Cortex of kidney (tissue), 1 donor: ENCODE measurements at places on chromosomes 6 and 20.

- DNase-seq, result no peak
Observed at GRCh38 chr6:7469696-7470095, 71.8 kb upstream of the DSP start.

GRCh38 chr6:143664171-143664570, 13.6 kb upstream of the PHACTR2 start:
- no peak for DNase-seq

DNA sequence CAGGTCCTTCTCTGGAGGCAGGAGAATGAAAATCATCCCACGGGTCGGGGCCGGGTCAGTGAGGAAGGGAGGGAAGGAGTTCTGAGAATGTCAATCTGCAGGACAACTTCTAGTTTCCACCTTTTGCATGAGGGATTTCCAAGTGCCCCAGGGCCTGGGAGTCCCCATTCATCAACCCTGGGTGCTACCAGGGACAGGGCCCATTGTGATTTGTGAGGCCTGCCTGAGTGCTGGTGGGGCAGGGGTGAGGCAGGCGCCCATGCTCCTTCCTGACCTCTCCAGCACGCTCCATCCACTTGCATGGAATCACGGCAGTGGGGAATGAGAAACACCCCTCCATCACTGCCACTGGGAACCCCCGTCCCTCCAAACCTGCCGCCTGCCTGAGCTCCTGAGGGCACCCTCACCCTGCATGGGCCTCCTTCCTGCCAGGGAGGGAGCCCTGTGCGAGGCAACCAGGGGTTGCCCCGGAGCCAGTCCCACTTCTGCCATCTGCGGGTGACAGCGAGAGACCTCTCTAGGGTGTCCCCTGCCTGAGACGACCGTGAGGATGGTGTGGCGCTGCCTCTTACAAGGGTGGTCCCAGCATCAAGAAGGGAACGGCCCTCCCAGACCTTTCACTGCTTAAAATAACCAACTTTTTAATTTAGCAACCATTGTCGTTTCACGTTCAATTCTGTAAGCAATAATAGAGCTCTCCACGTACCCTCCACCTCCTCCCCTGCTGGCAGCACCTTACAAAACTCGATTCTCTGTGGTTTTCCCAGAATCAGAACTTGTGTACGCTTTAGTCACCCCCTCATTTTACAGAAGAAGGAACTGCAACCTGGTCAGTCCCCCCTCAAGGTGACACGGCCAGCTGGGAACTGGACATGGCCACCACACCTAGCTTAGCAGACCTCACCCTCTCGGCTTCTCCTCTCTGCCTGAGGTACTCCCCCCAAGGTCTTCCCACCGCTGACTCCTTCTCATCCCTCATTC, 28.6 kb downstream of the PMEPA1 start:
- no peak for DNase-seq

DNA sequence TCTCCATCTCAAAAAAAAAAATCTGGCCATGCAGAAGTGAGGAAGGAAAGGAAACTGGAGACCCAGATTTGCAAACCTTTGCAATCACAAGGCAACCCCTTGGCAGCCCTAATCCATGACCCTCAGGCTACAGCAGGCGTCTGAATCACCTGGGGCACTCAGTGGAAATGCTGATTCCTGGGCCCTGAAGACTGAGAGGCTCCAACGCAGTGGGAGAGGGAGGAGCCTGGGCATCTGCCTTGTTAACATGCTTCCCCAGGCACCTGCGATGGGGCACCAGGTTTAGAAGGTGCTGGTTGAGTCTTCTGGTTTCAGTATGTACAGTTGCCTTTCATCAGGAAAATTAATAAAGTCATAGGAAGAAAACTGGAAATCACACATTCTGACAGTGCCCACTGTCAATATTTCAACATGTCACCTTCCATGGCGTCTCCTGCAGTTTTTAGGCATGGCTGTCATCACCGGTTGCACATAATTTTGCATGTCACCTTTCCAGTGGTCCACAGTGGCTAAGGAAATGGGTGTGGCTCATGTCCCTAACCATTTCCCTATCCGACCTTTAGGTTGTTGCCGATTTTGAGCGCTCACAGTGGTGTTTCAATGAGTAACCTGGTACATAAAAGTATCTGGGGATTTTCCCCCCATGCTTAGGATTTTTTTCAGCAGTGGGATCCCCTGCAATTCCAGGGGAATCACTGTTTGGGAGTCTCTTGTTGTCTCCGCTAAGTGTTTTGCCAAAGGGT, 56.9 kb downstream of the PREX1 start:
- no peak for DNase-seq

GRCh38 chr20:62296724-62297448, 5.9 kb upstream of the ADRM1 start:
- no peak for DNase-seq

- no peak for DNase-seq
Observed at GRCh38 chr6:114955363-114955762, 612.5 kb upstream of the HS3ST5 start.

DNA sequence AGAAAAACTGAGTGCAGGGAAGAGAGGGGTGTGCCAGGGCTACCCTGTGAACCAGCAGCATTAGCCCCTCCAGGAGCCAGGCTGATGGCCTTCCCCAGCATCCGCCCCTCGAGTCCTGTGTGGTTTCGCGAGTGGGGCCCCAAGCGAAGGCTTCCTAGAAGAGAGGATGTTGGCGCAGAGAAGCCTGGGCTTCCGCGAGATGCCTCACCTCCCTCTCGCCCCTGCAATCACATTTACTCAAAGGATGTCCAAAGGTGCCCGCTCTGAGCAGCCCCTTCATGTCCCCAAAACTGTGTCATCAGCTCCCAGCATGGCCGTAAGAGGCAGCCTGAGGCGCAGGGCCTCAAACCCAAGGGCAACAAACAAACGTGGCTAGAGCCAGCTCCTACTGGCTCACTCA, 111.7 kb downstream of the PREX1 start:
- no peak for DNase-seq

GRCh38 chr6:149246691-149247384, 70.7 kb upstream of the TAB2 start:
- no peak for DNase-seq

- no peak for DNase-seq
Observed at GRCh38 chr6:156844089-156844488, 66.9 kb downstream of the ARID1B start.

DNA sequence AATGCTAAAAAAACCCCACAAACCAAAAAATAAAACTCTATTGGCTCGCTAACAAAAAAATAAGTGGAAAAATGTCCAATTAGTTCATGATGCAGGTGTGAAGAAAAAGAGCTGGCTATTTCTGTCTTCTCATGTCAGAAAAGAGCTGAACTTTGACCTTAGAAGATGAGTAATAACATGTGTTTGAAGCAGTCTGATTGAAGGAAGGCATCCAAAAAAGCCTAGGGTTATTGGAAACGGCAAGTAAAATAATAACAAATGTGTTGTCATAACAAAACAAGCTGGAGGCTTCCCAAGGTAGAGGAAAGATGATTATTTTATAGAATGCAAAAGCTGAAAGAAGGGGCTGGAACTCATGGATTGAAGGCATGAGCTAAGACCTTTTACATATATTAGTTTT, 94.4 kb upstream of the FAM184A start:
- DNase-seq, result no peak

- DNase-seq, result no peak
Observed at GRCh38 chr6:114083251-114083650, 112.3 kb upstream of the HDAC2 start.

DNA sequence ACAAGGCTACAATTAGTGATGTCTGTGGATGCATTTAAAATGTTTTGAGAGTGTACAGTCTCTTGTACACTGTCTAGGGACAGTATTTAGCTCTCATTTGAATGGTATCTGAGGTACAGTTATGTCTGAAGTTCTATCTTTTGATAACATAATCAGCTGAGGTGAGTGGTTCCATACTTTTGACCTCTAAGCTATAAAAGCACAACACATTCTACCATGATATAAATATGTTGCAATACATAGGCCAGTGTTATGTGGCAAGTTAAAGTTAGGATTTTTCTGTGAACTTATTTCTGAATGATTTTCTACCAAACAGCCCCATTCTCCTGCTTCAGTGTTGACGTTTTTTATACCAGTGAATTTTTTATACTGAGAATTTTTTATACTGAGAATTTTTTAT, 77.6 kb downstream of the AKAP7 start:
- DNase-seq, result no peak

DNA sequence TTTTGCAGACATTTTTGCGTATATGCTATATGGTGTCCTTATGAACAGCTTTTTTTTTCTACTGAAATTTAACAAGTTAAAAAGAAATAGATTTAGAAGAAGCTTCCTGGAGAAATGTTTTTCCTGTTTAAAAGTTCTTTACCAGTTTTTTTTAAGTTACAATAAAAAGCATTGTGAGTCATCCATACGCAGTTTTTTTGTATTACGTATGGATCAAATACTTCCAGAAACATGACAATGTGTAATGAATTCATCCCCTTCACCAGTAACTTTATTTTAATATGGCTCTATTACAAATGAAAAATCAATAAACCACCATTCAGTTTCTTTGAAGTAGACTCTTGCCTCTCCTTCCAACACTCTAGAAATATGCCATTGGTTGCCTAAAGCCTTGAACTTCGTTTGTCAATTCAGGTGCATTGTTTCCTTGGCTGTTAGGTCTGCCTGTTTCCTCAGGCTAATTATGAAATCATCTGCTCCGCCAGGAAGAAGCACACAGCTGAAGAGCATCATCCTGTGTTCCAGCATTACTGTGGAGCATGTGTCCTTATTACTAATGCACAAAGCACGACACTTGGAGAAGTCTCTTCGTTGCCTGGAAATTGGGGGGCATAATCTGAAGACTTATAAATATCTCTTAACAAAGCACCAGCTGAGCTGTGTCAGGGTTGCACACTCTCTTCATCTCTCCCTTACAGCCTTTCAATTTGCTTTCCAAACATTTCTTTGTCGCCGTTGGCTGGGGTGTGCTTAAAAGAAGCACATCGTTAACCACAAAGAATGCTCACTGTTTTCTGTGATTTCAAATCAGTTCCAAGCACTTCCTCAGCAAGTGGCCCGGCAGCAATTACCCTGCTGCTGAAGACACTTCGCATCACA, 9.6 kb downstream of the MOXD1 start:
- DNase-seq, result no peak

DNA sequence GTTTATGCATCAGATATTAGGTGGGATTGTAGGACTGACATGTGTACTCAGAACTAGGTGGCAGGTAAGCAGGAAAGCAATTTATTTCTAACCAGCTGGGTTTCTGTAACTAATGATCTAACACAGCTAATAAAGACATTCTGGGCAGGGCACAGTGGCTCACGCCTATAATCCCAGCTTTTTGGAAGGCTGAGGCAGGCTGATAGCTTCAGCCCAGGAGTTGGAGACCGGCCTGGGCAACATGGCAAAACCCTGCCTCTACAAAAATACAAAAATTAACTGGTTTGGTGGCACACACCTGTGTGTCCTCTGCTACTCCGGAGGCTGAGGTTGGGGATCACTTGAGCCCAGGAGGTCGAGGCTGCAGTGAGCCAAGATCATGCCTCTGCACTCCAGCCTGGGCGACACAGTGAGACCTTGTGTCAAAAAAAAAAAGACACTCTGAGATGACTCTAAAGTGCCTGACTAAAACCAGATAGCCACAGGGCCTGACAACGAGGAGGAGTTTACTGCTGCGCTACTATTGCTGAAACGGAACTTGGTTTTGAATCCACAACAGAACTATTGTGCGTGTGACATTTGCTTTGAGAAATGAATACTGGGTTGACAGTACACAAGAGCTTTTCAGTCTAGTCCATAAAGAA, 29.2 kb upstream of the CEP85L start:
- no peak for DNase-seq

GRCh38 chr6:35415065-35415891, 36.9 kb upstream of the FANCE start:
- DNase-seq, result no peak

DNA sequence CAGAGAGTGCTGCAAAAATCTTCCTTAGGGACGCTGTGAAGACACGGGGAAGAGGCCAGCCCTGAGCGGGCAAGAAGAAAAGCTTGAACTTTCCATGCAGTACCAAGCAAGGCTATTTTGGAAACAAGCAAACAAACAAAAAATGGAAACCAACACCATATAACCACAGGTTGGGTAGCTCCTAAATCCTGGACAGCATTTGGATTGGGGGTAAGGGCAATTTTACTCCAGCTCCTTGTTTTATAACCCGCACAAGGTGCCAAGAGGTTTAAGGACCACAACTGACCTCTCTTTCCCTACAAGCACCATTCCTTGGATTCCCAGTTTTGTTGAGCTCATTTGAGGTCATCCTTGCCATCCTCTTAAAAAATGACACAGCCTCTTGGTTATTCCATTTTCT, 31.4 kb upstream of the SMIM29 start:
- no peak for DNase-seq

DNA sequence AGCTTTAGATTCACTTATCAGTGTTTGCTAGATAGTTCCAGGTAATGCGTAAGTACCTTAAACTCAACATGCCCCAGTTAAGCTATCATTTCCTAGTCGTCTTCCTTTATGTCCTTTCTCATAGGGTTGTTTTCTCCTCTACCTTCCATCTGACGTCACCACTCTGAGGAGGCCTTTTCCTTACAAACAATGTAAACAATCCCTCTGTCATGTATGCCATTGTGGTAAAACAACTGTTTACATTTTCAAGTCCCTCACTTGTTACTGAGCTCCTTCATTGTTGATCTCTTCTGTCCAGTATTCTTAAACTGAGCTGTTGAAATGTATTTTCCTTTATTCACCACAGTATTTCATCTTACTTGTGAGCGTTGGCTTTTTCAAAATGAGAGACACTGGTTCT, 45.4 kb upstream of the PLCG1 start:
- DNase-seq, result no peak

DNA sequence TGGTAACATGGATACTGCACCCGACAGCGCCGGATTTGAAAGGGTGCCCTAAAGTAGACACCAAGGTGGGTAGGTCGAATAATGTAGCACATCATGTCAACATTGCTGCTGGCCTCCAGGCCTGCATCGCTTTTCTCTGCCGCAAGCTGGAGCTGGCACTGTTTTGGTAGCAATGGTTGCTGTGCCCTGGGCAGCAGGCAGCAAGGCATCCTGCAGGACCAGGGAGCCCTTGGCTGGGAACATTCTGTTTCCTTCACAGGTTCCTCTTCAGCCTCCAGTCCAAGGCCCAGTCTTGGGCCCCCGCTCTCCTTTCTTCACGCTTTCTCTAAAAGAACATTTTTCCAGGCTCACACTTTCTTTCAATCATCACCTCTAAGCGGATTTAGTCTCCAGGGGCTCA, 365.8 kb upstream of the JARID2 start:
- no peak for DNase-seq

GRCh38 chr20:18851629-18852028, 38.0 kb downstream of the SCP2D1 start:
- DNase-seq, result no peak

- no peak for DNase-seq
Observed at GRCh38 chr6:165854061-165854862, 191.2 kb upstream of the PDE10A start.

- no peak for DNase-seq
Observed at GRCh38 chr6:31547727-31548543, 527 bp downstream of the NFKBIL1 start.
